ENCODE measurements at places on chromosomes 2 and 18. TPM values are rescaled to one million over a fixed set of nuclear protein-coding genes. Genes with fewer than 3 reads are reported as not detected.

DNA sequence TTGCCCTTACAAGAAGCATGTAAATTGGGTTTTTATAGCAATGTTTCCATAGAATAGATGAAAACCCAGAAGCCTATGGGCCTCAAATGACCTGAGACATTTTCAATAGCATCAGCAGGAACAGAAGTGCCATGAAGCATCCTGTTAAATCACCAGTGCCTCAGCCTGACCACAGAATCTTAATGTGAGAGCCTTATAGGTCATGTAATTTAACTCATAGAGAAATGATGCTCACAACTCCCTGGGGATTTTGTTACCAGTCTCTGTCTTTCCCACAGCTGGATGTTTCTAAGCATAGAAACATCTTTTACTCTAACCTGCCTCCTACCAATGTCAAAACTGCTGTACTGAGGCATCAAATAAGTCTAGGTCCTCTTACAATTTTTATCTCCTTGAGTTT is 295.8 kb upstream of the ACVR2A start:
- no peaks in the 10 kb centered on the region for H3K36me3 ChIP-seq
- H3K27ac ChIP-seq: no peak overlapping the region
- H3K27me3 ChIP-seq: no peaks in the 10 kb centered on the region
- no peak overlapping the region for H3K4me3 ChIP-seq
- no peak for DNase-seq
- H3K4me1 ChIP-seq: no peaks in the 10 kb centered on the region

- DNase-seq: no peak
- no peak overlapping the region for H3K4me3 ChIP-seq
- H3K4me1 ChIP-seq: no peaks in the 10 kb centered on the region
- H3K36me3 ChIP-seq: no peaks in the 10 kb centered on the region
- no peak overlapping the region for H3K27ac ChIP-seq
Observed at GRCh38 chr2:11617984-11618707, 51.8 kb downstream of the NTSR2 start.

- no peak for DNase-seq
- H3K27ac ChIP-seq: no peak overlapping the region
- no peaks in the 10 kb centered on the region for H3K27me3 ChIP-seq
- H3K4me3 ChIP-seq: no peak overlapping the region
Observed at GRCh38 chr2:208208335-208209085, 18.7 kb upstream of the C2orf80 start.

DNA sequence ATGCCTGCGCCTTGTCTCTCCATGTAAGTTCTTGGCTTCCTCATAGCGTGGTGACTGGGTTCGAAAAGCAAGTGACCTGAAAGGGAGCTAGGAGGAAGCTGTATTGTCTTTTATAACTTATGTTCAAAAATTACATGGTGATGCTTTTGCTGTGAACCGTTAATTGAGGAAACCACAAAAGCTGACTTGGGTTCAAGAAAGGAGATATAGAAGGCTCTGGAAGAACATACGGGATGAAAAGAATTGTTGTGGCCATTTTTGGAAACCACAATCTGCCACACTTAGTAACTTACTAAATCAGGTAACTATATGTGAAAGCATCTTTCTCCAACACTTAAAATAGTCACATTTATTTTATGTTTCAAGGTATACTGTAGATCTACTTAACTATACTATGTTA is 177.0 kb upstream of the RBMS1 start:
- DNase-seq: no peak
- H3K4me1 ChIP-seq: no peaks in the 10 kb centered on the region
- H3K36me3 ChIP-seq: no peaks in the 10 kb centered on the region
- no peak overlapping the region for H3K4me3 ChIP-seq
- no peak overlapping the region for H3K27ac ChIP-seq

DNA sequence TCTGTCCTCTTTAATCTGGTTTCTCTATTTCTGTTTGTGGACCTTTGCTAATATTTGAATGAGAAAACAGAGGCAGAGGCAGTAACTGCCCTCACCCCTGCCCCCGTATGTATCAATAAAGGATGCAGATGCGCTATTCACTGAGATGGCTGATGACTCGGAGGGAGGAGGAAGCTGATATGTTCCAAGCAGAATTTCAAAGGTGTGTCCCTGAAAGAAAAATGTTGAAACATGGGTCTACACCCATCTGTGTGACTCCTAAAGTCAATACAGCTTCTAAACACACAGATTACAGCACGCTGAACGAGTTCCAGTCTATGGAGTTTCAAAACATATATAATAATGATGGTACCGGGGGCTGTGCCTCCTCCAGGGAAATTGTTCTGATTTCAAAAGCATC is 38.8 kb downstream of the EPHA4 start:
- no peaks in the 10 kb centered on the region for H3K36me3 ChIP-seq
- H3K4me3 ChIP-seq: no peak overlapping the region
- H3K27ac ChIP-seq: no peak overlapping the region
- H3K4me1 ChIP-seq: peaks cover 17% of the 10 kb centered on the region
- no peak for DNase-seq

DNA sequence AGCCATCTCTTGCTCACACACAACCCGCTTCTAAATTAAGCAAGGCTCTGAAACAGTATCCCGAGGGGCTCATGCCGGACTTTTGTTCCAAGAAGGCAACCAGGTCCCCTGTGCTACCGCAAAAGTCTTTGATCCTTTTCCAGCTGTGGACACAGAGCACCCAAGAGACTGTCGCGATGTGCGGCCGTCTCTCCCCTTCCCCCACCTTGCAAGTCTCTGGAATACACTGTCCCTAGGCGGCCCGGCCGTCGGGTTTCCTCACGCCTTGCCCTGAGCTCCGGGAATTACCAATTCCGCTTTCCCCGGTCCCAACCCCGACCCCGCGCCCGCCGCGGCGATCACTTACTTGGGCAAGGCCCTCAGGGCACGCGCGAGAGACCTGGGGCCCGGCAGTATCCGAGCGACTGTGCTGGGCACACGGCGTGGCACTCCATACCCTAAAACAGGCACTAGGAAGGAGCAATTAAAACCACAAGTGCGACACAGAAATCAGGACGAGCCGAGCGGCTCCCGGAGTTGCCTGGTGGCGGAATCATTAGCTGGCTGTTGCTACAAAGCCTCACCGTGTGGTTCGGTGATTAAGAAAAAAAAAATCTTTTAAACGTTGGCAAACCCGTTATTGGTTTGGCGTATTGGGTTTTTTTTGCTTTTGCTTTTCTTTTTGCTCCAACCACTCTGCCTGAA is 2.2 kb upstream of the DLX1 start:
- no peak overlapping the region for H3K4me3 ChIP-seq
- peaks cover 98% of the 10 kb centered on the region for H3K27me3 ChIP-seq
- no peaks in the 10 kb centered on the region for H3K36me3 ChIP-seq
- peaks cover 66% of the 10 kb centered on the region for H3K4me1 ChIP-seq
- H3K27ac ChIP-seq: no peak overlapping the region

GRCh38 chr18:39846265-39846664 is 2108.8 kb upstream of the PIK3C3 start:
- no peaks in the 10 kb centered on the region for H3K27me3 ChIP-seq
- DNase-seq: no peak
- H3K27ac ChIP-seq: no peak overlapping the region
- no peak overlapping the region for H3K4me3 ChIP-seq
- peaks cover 3% of the 10 kb centered on the region for H3K4me1 ChIP-seq

The IL1RL2 gene
- total RNA-seq: not detected

The ARHGAP25 gene
- total RNA-seq: 155 TPM

Measured in natural killer cell (primary cell).